ENCODE measurements at places on chromosomes 13 and 19. TPM values are rescaled to one million over a fixed set of nuclear protein-coding genes. Genes with fewer than 3 reads are reported as not detected.

The CFD gene
- 9.4 TPM for total RNA-seq

The SYT3 gene
- total RNA-seq, result 0.81 TPM

The KASH5 gene
- 0.27 TPM for total RNA-seq

The PNKP gene
- 77.6 TPM for total RNA-seq

The ZNF324 gene
- total RNA-seq, result 21.3 TPM

The INAFM1 gene
- total RNA-seq, result 2.2 TPM

The PSG4 gene
- not detected for total RNA-seq

The AMER2 gene
- total RNA-seq, result under 0.01 TPM

The RPL28 gene
- 2,604 TPM for total RNA-seq

All from hematopoietic multipotent progenitor cell (in vitro differentiated cells).